ENCODE measurements at places on chromosomes 4 and X.

- no peak for DNase-seq
Observed at GRCh38 chr4:81550388-81550859, 78.7 kb upstream of the RASGEF1B start.

DNA sequence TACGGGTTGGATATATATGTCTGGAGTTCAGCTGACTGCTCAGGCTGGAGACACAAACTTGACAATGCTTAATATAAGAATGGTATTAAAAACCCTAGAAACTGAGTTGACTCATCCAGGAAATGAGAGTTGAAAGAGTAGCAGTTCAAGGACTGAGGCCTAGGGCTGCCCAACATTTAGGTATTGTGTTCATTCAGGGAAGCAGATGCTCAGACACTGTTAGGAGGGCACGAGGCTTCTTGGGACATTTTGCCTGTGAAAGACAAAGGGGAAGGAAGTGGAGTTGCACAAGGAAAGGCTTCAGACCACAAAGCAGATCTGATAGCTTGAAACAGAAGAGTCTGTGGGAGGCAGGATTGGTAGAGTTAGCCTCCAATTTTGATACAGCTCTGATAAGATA, 52.0 kb upstream of the HS3ST1 start:
- no peak for DNase-seq

- DNase-seq: no peak
Observed at GRCh38 chrX:75278991-75279390, 5.1 kb downstream of the UPRT start.

DNA sequence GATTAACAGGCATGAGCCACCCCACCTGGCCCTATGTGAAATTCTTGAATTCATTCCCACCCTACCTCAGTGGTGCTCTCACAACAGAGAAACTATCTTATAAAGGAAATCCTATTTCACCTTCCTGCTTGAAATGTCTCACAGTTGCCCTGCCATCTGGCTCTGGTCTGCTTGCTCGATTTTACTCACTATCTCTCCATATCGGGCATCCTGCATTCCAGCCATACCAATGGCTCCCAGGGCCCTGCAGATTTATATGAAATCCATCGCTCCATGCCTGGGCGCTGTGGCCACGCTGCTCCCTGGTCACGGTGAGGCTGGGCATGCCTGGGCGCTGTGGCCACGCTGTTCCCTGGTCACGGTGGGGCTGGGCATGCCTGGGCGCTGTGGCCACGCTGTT, 15.8 kb downstream of the SORBS2 start:
- no peak for DNase-seq

GRCh38 chr4:153518637-153519389, 52.7 kb downstream of the TMEM131L start:
- no peak for DNase-seq

GRCh38 chr4:121072224-121073003, at the start of gene NDNF:
Gene NDNF, minus strand, starts transcription at chr4:121072535. Its CDS starts 26,698 bp downstream, at chr4:121045837.
- DNase-seq: no peak

GRCh38 chrX:107673431-107673830, 45.1 kb downstream of the PRPS1 start:
- DNase-seq: no peak

DNA sequence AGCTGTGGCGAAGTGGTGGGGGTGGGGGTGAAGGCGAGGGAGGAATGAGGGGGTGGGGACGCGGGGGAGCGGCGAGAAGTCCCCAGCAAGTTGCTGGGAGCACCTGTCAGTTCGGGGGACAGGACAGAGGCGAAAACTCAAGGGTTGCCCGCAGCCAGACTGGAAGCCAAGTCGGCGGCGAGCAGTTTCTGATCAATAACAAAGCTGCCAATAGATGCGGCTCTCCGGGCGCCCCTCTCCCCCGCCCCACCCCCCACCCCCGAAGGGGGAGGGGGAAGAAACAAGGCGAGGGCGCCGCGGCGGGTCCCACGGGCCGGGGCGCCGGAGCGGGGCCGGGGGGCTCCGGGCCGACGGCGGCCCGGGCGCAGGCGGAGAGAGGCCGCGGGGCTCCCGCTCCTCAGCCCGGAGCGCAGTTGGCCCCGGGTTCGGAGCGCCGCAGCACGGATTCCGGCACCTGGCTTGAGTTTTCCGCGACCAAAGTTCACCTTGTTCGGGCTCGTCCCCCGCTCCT, 379 bp downstream of the PDGFC start:
- no peak for DNase-seq

DNA sequence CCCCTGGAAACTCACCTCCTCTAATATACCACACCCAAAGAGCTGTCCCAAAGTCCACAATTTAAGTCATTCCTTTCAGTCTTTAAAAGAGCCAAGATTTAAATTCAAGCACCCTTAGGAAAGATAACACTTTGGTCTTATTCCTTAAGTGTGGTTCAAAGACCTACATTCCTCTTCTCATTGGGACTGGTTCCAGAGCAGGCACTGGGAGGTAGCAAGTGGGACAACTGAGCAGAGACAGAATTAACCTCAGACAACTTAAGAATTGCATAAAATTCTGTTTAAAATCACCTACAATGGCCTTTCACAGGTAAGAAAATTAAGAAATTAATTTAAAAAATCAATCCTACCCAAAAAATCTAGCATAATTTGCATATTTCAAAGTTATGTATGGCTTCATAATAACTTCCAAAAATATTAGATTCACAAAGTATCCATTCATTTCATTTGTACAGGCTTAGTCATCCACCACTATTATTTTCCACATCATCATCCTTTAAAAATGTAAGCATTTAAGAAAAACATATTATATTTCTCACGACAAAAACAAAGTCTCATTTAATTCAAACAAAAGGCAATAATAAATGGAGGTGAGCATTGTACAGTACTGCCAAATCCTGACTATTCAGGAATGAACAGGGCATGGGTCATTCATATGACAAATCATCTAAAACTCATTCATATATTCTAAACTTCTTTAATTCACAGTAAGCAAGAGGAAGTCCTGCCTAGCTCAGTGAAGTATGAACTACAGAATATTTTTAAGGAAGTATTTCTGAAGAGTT, 13.6 kb downstream of the PRSS12 start:
- DNase-seq: no peak

GRCh38 chr4:99414401-99414800, 20.7 kb downstream of the ADH7 start:
- DNase-seq: no peak
